B cell (primary cell): ENCODE measurements at places on chromosomes 16 and 17.

DNA sequence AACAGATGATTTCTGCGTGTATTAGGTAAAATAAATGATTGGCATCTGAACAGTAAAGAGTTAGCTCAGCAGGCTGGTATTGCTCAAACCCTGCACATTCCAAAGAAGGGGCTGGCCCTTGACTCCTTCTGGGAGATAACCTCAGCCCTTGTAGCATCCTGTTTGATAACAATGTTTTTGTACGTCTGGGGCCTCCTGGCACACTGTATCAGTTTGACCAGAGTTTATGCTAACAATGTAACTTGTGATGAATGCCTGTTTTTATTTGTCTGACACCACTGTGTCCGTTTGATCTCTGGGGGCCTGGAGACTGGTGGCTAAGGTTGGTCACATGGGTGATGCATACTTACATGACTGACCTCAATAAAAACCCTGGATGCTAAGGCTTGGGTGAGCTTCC, 43.8 kb upstream of the NDRG4 start:
- DNase-seq, result no peak

GRCh38 chr16:51276336-51276735, 125.3 kb upstream of the SALL1 start:
- no peak for DNase-seq

DNA sequence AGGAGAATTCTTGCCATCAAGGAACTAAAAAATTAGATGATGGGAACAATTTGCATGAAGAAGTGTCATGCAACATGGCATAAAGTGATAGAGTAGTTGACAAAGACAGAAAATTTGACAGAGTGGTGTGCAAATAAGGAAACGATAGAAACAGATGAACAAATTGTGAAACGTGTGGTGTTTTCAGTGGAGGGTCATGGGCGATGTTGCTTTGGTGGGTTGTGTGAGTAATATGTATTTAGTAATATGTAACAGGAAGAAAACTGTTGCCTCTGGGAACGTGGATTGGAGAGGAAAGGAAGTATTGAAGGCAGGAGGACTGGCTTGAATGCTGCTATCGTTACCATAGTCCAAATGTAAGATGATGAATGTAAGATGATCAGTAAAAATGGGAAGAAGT, 3.6 kb downstream of the COX10 start:
- DNase-seq, result no peak

DNA sequence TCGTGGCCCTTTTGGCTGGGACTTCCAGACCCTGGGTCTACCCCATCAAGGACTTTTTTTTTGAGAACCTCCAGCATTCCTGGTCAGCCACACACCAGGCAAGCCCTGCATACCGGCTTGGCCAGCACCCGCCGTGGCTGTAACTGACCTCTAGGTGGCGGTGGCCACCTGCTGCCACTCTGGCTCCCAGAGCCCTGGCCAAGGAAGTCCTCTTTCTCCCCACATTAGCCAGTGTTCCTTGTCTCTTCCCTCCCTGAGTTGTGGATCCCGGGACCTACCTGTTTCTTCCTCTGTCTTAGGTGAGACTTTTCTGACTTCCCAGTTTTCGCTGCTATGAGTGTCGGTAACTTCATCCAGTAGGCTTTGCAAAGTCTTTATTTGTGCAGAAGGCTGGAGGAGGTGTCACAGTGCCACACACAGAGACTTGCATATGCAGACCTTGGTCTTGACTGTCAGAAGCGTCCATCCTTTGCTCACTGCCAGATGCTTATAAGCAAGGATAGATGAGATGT, 348.3 kb downstream of the CPPED1 start:
- peak; percentile 39 for DNase-seq

DNA sequence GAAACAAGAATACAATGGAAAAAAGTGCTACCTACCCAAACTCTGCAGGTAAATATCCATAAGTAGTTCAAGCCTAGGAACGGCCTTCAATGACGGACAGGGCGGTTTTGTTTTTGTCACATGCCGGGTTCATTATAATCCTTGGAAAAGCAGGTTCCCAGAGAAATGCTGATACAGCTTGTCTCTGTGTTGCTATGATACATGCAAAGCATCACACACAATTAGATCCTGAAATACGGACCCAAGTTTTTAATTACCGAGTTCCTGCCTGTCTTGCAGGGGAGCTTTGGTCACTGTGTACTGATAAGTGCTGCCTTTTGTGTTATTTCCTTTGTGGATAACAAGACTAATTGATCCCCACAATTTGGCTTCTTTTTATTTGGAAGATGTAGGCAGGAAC, 217.4 kb downstream of the HAPSTR1 start:
- DNase-seq, result no peak

- no peak for DNase-seq
These were observed 21.1 kb upstream of the TFAP4 start for GRCh38 chr16:4293822-4294457.

DNA sequence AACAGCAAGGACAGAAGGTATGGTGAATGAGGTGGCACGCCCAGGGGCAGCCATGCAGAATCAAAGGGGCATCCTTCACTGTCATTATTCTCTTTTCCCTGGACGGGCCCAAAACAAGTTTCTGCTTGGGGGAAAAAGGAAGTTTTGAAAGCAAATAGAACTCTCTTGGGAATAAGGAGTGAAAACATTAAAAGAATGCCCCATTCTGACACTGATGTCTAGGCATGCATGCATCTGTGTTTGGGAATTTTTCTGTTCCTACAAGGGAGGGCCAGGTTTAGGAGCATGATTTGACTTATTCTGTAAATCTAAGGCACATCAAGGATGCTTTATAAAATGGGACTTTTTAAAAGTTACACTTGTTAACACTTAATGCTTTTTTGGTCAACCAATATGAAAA, 34.3 kb upstream of the SLC12A3 start:
- DNase-seq, result no peak

- DNase-seq, result no peak
These were observed 22.2 kb downstream of the MARVELD3 start for GRCh38 chr16:71648162-71648561.

GRCh38 chr16:21159281-21159951, 942 bp downstream of the LDAF1 start:
- peak; percentile 63 for DNase-seq

DNA sequence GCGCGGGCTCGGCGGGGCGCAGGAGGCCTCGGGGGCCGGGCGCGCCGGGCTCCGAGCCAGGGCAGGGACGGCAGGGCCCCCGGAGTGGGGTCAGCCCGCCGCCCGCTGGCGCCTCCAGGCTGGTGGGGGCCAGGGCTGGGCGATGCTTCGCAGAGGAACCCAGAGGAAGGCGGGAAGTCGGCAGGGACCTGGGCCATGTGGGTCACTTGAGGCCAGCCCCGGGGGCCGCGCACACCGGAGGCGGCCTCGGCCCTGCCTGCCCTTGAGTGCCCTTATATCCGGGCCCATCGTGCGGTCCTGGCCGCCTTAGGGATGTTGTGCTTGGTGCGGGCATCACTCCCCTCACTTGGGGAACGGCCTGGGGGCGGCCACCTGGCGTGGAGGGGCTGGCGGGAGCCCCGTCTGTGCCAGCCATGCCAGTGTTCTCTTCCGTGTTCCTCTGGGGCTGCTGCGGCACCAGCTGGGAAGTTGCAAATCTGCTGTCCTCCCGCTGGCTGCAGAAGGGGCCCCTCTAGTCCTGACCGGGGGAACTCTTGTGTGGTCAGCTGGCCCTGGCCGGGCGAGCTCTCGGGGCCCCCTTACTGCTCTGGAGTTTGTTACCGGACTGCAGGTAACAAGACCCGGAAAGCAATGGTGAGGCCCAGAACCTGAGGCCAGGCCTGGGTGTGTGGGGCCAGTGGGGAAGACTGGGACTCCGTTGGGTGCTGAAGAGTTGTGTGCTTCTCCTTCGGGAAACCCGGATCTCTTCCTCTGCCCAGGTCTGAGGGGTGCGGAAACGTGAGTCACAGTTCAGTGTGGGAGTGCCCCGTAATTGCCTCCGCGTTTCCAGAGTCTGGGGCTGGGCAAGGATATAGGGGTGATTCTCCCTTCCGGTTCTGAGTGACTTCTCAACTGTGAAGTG, 849 bp downstream of the CAPN15 start:
- DNase-seq, result peak; percentile 62

DNA sequence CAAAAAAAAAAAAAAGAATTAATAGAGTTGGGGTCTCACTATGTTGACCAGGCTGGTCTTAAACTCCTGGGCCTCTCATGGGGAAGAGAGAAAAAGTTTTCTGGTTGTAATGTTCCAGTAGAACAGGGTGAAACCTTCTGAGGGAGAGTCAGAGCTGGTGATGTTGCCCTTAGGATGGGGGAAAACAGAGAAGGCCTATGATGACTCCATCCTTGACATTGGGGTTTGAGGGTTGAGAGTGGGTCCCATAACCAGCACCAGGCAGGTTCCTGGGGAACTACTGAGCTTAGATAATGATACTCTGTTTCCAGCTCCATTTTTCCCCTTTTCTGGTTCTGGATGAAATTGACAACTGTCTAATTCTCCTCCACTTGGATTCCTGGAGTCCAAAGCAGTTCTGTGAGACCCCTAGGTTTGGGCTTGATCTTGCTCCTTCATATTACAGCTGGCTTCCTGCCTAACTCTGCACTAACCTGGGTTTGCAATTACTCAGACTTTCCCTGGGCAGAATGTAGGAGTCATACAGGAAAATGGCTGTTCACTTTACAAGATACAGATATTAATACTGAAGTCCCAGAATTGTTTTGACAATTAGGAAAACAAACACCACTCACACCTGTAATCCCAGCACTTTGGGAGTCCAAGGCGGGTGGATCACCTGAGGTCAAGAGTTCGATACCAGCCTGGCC, 62.8 kb upstream of the B4GALNT2 start:
- DNase-seq, result no peak

DNA sequence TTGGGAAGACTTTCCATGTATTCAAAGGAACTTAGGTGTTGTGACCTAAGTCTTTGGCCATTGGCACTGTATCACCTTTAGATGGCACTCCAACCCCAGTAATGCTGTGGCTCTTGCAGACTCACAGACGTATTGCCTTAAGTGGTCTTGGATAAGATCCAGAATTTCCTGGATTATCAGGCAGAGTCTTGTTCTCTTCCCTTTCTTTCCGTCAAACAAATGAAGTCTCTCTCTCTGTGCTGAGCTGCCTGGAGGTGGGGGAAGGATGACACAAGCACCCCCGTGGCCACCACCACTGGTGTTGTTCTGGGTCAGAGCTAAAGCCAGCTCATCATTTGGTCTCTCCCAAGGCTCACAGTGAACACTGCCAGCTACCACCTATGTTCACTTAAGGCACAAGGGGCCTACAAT, 789.9 kb upstream of the KIF2B start:
- no peak for DNase-seq
